ENCODE measurements at places on chromosomes 7 and 10.

- no peaks in the 10 kb centered on the region for H3K27me3 ChIP-seq
- no peak overlapping the region for H3K27ac ChIP-seq
- DNase-seq = no peak
- peaks cover 98% of the 10 kb centered on the region for H3K36me3 ChIP-seq
- no peaks in the 10 kb centered on the region for H3K4me1 ChIP-seq
- H3K4me3 ChIP-seq = no peak overlapping the region
Measured at GRCh38 chr10:1003884-1004670, 15.8 kb downstream of the GTPBP4 start.

DNA sequence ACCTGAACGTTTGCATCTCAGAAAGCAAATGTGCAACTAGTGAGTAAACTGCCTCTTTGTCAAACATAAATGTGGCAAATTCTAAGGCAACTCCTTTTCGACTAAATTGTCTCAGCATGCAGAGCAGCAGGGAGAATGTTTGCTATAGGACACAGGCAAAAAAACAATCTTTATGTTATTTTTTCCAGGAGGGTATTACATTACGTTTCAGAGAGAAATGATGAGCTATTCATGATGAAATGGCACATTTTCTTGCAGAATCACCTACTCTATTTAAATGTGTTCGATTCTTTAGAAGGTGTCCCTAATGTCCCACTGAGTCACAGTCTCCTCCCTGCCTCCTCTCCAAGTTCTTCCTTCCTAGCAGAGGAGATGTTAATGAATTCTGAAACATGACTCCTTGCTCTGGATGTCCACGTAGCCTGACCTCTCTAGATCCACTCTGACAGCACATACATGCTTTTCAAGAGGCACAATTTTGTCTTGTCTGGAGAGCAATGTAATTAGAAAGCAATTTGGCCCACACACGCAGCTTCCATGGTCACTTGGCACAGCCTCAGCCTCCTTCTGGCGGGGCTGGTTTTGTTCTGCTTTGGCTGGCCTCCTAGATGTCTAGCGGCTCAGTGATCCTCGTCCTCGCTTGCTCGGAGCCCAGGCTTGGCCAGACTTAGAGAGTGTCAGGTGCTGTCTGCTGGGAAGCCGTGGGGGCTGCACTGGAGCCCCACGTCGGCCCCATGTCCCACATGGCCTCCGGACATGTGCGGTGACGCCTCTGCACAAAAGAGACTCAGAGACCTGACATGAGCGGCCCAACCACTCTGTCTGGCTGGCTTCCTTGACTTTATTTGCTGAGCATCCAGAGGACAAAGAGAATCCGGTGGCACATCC is 125.7 kb upstream of the ZNF438 start:
- DNase-seq = no peak
- H3K27ac ChIP-seq = no peak overlapping the region
- H3K27me3 ChIP-seq = no peaks in the 10 kb centered on the region
- H3K36me3 ChIP-seq = no peaks in the 10 kb centered on the region
- no peak overlapping the region for H3K4me3 ChIP-seq

DNA sequence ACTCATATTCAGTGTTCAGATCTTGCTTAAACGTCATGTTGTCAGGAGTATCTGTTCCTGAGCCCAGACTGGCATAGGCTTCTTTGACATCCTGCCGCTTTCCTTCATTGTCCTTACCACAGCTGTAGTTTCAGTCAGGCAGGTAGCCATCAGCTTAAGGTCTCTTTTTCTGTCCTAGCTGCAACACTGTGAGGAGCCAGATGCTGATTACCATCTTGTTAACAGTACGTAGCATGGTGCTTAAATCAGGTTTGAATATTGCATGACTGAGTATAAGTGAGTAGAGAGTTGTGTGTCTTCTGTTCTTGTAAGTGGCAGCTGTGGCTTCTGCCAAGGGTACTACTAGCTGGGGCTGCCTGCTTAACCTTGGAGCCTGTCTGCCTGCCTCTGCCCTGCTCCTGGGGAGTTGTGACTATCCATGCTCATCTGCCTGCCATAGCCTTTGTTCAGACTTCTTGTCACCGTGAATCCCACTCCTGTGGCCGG is 92.6 kb downstream of the MAPK8 start:
- no peaks in the 10 kb centered on the region for H3K27me3 ChIP-seq
- no peak for DNase-seq
- no peaks in the 10 kb centered on the region for H3K4me1 ChIP-seq
- no peaks in the 10 kb centered on the region for H3K36me3 ChIP-seq
- no peak overlapping the region for H3K4me3 ChIP-seq

DNA sequence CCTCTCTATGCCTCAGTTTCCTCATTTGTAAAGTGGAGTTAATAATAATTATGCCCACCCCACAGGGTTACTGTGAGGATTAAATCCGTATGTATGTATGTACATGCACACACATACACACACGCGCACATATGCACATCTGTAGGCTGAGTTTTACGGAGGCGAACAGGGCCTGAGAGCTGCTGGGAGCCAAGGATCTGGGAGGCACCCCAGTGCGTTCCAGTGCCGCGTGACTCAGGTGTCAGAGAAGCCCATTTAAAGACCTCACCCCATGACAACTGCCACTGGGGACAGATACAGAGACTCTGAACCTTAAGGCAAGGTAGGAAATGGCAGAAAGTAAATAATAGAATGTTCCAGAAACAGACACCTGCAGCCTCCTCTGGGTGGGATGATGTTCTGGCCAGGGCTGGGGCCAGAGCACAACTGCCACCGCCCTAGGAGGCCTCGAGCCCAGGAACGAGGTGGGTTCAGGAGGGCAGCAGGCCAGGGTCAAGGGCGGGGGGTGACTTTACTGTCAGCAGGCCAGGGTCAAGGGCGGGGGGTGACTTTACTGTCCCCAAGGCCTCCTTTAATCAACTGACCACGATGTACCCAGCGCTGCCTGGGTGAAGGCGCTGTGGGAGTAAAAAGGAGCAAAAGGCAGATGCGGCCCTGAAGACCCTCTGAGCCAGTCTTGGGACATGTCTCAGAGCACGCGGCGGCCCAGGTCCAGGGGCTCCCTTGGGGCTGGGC is 54.9 kb downstream of the PRKAG2 start:
- DNase-seq = no peak
- no peak overlapping the region for H3K27ac ChIP-seq

GRCh38 chr7:44150966-44151941 is 10.1 kb upstream of the MYL7 start:
- H3K27me3 ChIP-seq = no peaks in the 10 kb centered on the region
- H3K4me3 ChIP-seq = no peak overlapping the region
- no peaks in the 10 kb centered on the region for H3K4me1 ChIP-seq
- no peak overlapping the region for H3K27ac ChIP-seq
- H3K36me3 ChIP-seq = no peaks in the 10 kb centered on the region

Measured in effector memory CD4-positive, alpha-beta T cell (primary cell).